ELF-1 (cell line): ENCODE measurements at places on chromosomes 13 and 19.

GRCh38 chr19:49212016-49212701 is 54.6 kb downstream of the TRPM4 start:
- no peak for DNase-seq

GRCh38 chr13:112341446-112341845 is 34.7 kb upstream of the SPACA7 start:
- DNase-seq = no peak

- DNase-seq = no peak
Observed at GRCh38 chr13:80558074-80558473, 217.1 kb upstream of the SPRY2 start.

- peak; percentile 72 for DNase-seq
Observed at GRCh38 chr19:1884291-1884718, 991 bp downstream of the ABHD17A start.
